ENCODE measurements at places on chromosomes 11 and 22.

DNA sequence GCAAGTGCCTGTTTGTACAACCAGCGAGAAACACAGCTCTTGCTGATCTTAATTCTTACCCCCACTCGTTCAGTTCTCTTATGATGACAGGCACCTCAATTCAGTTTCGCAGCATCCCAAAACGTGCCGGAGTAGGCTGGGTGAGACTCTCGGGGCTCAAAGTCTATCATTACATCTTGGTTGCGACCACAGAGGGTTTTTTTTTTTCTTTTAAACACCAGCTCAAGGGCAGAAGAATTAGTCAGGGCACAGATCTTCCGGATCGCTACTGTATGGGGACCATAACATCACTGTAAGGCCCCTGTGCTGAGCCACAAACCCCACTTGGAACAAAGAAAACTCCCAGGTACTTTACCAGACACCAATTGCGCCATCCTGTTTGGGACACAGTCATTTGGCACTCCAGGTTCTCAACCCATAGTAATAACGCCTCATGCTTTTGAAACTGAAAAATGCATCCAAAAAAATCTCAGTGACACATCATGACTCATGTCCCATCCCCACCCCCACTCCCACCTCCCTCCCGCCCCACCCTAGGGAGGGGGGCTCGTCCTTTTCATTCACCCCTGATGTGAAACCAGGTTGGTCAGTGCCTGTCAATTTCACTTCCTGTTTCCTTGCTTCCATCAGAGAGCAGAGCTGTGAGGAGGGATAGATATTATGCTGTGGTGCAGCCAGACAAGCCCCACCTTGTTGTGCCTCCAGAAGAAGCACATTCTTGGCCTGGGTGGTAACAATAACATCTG lies 41.0 kb upstream of the CD5 start:
- no peak for DNase-seq

- DNase-seq: no peak
These were observed 22.5 kb downstream of the PISD start for GRCh38 chr22:31639436-31640039.

DNA sequence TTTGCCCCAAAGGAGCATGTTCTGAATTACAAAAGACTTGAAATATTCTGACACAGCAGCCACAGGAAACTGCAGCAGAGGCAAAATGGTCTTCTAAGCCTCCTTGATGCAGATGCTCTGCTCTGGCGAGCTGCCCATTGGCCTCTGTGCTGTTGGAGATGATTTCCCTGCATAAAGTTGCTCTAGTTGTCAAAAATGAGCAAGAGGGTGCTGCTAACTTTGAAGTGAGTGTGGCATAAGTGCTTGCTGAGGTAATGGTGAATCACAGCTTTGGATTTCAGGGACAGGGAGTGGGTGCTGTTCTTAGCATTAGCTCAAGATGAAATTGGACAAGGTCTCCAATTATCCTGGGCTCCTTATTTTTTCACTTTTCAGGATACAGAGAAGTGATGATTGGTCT lies 435.4 kb downstream of the TMEM135 start:
- DNase-seq: no peak

GRCh38 chr11:13343067-13343466 lies 65.5 kb downstream of the BMAL1 start:
- DNase-seq: no peak

DNA sequence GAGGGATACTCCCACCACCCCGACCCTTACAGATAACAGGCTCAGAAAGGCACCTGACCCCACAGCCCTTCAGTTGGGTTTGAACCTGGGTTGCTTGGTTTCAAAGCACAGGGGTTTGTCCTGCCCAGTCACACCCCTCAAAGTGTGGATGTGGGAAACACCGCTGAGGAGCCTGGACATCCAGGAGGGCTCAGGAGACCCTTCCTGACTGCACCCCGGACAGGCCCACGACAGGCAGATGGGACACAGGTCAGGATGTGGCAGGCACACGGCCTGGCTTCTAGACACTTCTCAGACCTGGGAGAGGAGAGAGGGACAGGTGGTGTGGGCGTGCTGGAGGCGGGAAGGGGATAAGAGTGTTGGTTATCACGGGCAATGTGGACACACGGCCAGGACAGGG lies 932.3 kb downstream of the BRD1 start:
- no peak for DNase-seq

GRCh38 chr11:105081412-105082150 lies 36.4 kb upstream of the CARD16 start:
- no peak for DNase-seq

DNA sequence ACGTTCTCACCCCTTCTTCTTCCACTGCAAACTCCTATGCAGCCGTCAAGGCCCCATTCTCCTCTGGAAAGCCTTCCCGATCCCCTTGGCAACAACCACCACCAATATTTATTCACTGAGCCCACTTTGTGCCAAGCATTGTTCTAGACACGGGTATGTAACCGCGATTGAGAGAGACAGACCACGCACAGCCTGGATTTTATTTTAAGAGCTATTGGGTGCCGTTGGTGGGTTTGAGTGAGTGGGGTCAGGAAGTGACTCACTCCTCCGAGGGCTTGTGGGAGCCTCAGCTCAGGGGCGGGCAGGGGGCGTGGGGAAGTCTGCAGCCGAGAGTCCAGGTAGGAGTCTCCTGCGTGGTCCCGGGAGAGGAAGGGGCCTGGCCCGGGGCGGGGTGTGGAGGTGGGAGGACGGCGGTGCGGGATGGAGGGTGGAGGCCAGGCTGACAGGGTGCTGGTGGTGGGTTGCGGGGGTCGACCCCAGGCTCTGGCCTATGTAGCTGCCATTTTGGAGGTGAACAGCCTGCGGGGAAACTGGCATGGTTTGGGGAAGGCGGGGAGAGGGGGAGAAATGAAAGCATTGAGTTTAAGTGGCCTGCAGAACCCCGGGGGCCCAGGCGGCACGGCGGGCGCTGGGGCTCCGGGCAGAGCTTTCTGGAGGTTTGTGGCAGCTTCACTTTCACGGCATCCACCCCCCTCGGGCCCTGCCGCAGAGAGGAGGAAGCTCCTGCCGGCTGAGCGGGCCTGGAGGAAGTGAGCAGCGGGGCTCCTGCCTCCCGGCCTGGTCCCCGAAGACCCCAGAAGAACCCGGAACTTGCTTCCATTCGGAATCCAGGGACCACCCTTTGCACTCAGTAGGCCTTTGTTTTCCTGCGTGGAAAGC lies 547 bp downstream of the PARVG start:
- DNase-seq: no peak

GRCh38 chr22:45422237-45422983 lies 8.9 kb downstream of the RIBC2 start:
- DNase-seq: no peak

DNA sequence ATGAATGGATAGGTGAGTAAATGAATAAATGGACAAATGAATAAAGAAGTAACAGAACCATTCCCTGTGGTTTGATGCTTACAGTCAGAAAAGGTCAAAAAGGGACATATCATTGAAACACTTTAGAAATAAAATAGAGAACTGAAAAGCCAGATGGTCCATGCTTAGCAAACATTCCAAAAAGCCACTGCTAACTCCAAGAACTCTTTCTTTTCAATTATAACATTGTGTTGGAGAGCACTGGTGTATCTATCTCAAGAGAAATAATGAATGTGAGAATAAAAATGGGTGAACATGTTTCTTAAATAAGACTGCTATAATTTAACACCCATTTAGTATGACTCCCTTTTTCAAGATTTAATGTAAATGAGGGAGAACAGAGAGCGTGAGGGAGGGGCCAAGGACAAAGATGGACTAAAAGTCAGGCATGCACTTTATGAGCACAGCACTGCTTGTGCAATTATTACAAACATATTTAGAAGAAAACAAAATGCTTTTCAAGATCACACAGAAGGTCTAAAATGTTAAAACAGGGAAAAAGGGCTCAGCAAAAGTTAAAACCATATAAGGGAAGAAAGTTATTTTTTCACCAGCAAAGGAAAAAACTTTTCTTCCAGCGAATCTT lies 224.3 kb upstream of the PITPNB start:
- DNase-seq: no peak

GRCh38 chr11:127862406-127862805 lies 725.0 kb downstream of the ETS1 start:
- DNase-seq: no peak

DNA sequence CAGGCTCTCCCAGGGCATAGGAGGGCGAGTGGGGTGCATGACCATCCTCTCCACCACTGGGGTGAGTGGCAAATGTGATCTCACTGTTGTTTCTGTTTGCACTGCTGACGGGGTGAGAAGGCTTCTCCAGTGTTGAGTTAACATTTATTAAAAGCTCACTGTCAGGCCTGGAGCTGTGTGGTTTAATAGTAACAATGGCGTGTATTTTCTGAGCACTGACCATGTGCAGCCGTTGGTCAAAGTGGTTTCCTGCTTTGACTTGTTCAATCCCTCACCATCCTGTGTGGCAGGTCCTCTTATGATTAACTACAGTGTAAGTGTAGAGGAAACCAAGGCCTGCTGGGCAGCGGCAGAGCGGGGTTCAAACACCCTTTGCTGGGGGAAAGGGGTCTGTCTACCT lies 4.4 kb downstream of the A4GALT start:
- no peak for DNase-seq

DNA sequence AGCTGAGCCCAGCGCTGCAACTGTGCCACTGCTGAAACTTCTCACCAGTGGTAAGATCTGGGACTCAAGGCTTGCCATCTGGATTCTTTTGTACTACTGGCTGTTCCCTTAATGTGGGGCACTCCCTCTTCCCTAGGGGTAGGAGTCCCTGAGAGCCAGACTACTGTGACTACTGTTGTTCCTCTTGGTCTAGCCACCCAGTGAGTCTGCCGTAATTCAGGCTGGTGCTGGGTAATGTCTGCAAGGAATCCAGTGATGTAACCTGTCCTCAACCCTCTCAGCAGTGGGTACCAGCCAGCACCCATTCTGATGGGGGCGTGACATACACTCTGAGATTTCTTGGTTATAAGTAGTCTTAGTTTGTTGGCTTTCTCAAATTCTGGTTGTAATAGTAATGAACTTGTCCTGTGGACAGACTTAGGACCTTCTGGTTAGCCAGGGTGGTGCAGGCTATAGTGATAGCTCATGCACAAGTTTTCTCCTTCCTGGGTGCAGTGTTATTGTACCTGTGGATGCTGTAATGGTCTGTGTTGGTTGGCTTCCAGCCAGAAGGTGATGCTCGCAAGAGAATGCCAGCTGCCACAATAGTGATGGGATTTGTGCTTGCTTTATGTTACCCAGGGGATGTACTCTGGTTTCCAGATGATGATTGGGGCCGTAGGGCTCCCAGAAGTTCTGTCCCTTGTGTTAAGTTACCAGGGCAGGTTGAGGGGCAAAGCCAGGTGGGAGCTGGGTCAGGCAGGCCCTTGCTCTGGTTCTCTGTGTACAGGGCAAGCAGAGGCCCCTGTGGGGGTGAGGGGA lies 65.5 kb downstream of the ARHGAP42 start:
- no peak for DNase-seq

All from glomerular endothelial cell (primary cell).